ENCODE measurements at places on chromosomes 11 and 22.

DNA sequence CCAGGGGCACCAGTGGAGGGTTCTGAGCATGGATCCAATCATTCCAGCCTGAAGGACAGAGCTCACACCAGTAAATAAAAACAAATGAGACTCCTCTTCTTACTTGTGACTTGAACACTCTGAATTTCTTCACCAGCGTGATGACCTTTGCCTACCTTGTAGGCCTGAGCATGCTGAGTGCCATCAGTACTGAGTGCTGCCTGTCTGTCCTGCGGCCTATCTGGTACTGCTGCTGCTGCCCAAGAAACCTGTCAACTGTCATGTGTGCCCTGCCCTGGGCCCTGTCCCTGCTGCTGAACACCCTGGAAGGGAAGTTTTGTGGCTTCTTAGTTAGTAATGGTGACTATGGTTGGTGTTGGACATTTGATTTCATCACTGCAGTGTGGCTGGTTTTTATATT lies 23.9 kb downstream of the MRGPRX4 start:
- DNase-seq, result no peak

- no peak for DNase-seq
Observed at GRCh38 chr11:2309251-2310072, 7.6 kb downstream of the TSPAN32 start.

- DNase-seq, result no peak
Observed at GRCh38 chr11:85721191-85721590, 35.2 kb upstream of the CCDC89 start.

GRCh38 chr11:65108469-65109123 lies 3.1 kb upstream of the TM7SF2 start:
- no peak for DNase-seq

DNA sequence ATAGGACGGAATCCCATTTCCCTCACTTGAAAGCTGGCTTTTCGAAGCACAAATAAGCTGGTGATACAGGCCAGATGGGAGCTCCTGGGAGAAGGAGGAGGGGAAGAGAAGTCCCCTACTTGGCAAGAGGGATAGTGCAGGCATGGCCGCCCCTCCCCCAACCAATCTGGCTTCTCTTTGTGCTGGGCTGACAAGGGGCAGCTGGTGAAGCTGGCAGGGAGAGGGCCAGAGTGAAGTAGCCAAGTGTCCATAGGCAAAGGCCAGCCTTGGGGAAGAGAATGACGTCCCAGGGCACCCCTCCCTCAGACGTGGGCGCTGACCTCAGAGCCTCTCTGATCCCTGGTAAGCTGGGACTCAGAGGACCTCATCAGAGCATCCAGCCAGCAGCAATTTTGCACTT lies 78.7 kb upstream of the GRAMD1B start:
- no peak for DNase-seq

DNA sequence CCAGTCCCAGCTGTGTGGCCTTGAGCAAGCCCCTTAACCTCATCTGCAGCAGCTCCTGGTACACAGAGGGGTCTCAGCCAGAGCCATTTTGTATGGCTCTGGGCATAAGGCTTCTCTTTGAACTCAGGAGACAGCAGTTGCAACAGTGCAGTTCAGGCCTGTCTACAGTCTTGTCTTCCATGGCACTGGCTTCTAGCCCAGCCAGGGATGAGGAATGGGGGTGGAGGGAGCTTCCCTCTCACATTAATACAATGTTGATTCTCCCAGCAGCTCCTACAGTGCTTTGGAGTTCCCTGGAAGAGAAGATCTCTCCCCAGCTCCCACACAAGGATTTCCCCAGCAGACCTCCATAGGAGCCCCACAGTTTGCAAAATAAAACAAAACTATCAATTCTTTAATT lies 350.2 kb downstream of the BUD13 start:
- DNase-seq, result no peak

GRCh38 chr11:88813233-88813915 lies 252.4 kb downstream of the GRM5 start:
- DNase-seq, result no peak

DNA sequence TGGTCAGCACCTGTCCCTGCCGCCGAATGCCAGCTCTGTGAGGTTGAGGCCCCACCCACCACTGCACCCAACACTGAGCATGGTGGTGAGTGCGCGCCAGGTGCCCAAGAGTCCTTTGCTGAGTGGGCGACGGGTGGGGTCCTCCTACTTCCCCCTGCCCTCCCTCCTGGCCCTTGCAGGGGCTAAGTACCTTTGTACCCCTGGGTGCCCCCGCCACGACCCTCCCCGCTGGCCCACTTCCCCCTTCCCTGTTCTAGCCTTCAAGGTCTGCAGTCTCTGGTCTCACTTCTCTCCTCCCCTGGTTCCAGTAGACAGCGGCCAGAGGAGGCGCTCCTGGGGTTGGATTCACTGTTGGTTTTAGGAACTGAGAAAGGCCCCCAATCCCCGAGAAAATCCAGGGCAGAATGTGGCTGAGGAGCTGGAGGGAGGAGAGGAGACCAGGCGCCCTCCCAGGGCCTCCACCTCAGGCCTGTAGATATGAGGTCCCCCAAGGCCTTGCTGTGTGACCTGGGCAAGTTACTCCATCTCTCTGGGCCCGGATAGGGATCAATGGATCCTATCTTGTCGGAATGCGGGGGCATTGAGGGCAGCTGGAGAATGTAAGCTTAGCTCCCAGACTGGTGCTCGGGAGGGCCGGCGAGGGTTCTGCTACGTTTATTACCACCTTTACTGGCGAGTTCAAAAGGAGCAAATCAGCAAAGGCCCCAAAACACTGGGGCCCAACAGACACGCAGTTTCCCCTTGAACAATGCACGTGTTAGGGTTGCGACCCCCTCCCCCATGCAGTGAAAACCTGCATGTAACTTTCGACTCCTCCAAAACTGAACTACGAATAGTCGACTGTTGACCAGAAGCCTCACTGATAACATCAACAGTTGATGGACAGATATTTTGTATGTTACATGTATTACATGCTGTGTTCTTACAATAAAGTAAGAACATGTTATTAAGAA lies 31.9 kb upstream of the SMIM38 start:
- no peak for DNase-seq
